Activated naive CD4-positive, alpha-beta T cell treated with anti-CD3 and anti-CD28 coated beads for 36 hours (primary cell): ENCODE measurements at places on chromosomes 4 and X.

GRCh38 chr4:139461022-139461628 is 7.2 kb downstream of the RAB33B start:
- DNase-seq = no peak

GRCh38 chr4:8920289-8920965 is 48.8 kb upstream of the HMX1 start:
- no peak for DNase-seq

DNA sequence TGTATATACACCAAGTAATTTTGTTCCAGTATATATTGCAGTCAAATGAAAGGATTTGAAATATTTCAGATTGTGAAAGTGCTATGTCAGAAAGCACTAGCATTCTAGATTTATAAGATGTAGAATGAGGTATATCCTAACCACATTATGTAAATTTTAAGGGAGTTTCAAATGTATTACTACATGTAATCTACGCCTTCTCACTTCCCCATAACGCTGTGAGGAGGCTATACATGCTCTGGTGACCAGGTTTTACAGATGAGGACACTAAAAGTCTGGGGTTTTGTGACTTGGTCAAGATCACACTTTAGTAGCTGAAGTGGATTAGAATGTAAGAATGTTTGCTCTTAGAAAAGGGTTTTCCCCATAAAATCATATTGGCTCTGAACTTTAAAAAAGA is 8.1 kb downstream of the ENPEP start:
- no peak for DNase-seq

DNA sequence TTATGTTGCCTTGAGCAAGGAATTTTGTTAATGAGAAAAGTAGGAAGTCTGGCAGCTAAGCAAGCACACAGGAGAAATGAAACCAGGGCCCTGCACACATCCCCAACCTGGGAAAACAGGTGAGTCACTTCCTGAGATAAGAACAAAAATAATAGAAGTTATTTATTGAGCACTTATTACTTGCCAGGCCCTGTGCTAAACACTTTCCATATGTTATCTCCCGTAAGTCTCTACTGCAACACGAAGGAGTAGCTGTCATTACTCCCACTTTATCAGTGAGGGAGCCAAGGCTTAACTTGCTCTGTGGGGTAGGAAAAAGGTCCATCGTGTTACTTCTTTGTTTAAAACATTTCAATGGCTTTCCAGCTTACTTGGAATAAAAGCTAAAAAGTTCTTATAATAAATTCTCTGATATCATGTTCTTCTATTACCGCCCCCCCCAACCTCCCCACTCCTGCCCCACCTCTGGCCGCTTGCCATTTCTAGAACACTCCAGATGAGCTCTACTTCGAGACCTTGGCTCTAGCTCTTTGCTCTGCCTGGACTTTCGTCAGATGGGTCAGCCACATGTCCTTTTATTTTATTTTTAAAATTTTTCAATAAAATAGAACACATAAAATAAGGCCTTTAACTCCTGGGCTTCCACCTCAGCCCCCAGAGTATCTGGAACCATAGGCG is 36.3 kb upstream of the PLAC8 start:
- DNase-seq = no peak

- DNase-seq = no peak
Observed at GRCh38 chr4:174449944-174450785, 72.1 kb downstream of the HPGD start.
